ENCODE measurements at places on chromosomes 4 and X.

DNA sequence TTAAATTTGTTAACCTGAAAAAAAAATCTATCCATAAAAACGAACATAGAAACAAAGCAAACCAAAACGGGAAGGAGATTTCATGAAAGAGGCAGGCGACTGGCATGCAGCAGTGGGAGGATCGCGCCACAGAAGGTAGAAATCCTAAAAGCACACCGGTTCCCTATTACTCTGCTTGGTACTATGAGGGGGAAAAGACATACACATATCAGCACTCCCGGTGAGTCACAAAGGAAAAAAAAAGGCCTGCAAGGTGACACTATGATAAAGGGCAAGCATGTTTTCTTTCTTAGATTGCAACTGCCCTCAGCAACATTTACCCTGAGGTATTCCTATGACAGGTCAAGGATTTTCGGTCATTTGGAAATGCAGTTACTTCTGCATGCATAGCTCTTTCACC is 60.6 kb upstream of the NAP1L5 start:
- DNase-seq: no peak

DNA sequence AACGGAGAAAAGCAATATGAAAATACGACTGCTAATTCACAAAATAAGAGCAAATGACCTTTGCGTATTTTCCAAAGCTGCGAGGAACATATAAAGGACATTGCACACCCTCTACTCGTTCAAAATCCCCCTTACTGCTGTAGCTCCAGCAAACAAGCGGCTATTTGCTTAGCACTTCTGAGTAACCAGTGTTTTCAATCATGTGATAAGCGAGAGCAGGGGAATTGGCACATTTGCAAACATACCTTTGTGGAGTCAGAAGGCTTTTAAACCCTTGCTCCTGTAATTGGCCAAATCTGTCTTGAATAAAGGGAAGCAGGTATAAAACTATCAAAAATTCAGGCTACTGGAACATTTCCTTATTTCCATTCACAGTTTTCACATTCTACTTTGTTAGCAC is 610.2 kb downstream of the UBE2NL start:
- DNase-seq: no peak

- no peak for DNase-seq
These were observed 12.5 kb upstream of the PLK4 start for GRCh38 chr4:127868196-127868595.

DNA sequence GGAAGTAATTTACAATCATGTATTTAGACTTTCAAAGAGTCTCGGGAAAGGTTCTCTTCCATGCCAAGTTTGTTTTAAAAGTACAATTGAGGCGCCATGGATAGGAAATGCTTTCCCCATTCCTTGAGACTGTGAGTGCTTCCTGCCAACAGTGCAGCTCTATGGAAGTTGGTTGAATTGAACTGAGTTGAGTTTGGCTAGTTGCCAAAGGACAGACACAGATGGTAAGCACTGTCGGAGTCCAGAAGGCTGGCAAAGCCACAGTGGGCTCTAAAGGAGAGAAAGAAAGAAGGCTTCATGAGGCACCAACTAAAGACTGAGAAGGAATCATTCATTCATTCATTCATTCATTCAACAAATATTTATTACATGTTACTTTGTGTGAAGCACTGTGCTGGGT is 4.3 kb upstream of the KCNE5 start:
- DNase-seq: no peak

All from neural progenitor cell (in vitro differentiated cells).